ENCODE measurements at places on chromosomes 12 and 14.

DNA sequence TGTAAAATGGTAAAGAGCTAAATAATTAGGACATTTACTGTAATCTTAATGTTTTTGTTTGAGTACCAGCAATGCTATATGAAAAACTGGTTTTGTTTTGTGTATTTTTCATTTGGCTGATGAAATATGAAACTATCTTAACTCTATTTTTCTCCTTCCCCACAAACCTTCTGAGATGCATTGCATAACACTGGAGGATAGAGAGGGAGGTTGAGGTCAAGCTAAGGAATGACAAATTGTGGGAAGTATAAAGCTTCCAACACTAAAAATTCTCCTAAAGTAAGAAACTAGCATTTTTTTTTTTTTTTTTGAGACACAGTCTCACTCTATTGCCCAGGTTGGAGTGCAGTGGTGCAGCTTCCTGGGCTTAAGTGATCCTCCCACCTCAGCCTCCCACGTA, 31.5 kb upstream of the SRP54 start:
- no peak for DNase-seq

DNA sequence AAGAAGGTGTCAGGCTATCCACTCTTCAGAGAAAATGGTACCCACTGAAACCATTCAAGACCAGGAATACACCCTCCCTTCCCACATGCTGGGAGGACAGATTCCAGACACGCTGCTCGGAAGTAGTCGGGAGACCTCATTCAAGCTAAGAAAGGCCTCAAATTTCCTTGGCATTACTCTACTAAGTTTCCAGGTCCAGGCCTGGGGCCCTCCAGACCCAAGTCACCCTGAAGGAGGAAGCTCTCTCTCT, 27.1 kb upstream of the RPLP0 start:
- DNase-seq = no peak

GRCh38 chr14:73238941-73239340, 1.6 kb downstream of the PAPLN start:
- no peak for DNase-seq

GRCh38 chr12:19263672-19264071, 134.1 kb downstream of the PLEKHA5 start:
- no peak for DNase-seq

- DNase-seq = no peak
Observed at GRCh38 chr12:108734200-108734906, 3.0 kb upstream of the CORO1C start.

DNA sequence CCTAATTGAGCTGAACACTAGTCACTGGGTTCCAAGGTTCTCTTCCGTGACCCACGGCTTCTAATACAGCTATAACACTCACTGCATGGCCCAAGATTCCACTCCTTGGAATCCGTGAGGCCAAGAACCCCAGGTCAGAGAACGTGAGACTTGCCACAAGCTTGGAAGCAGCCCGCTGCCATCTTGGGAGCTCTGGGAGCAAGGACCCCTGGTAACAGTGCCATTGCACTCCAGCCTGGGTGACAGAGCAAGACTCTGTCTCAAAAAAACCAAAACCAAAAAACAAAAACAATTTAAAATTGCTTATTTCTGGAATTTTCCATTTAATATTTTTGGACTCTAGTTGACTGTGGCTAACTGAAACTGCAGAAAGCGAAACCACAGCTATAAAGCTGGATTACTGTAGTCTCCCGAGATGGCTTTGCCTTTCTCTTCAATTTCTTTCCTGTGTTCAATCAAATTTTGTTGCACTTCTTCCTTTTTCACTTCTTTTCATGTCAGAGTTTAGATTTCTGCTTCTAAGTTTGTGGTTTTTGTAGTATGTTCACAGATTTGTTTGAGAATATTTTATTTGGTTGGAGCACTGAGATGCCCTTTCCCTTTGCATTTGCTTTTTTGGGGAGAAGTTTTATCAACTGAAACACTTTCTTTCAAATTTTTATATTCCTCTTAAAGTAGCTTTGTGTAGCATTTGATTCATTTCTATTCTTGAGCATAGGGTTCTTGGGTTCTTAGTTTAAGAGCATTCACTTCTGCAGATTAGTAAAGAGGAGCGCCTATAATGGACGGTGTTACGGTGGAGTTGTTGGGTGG, 44.6 kb downstream of the DDHD1 start:
- no peak for DNase-seq

GRCh38 chr12:26153421-26154154, 28.8 kb upstream of the BHLHE41 start:
- DNase-seq = no peak

- no peak for DNase-seq
Observed at GRCh38 chr14:80781972-80782367, 159.6 kb downstream of the CEP128 start.

GRCh38 chr14:80959496-80959895, 4.1 kb downstream of the TSHR start:
- no peak for DNase-seq

DNA sequence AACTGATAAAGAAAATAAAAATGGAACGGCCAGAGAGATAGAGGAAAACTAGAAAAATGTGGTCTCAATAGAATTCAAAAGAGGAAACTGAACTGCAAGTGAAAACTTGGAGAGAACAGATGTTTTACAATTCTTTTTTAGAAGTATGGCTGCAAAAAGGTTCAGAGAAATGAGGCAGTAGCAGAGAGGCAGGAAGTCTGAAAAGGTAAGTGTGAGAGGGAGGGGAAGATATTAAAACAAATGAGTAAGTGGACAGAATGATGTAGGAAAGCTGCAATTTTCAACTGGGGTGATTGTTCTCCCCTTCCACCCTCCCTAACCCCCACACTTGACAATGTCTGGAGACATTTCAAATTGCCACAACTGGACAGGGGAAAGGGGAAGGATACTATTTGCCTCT, 12.9 kb downstream of the BTBD7 start:
- no peak for DNase-seq

- no peak for DNase-seq
Observed at GRCh38 chr12:58174316-58174715, 232.9 kb downstream of the ATP23 start.

- DNase-seq = no peak
Observed at GRCh38 chr14:89175881-89176799, 240.9 kb downstream of the FOXN3 start.

DNA sequence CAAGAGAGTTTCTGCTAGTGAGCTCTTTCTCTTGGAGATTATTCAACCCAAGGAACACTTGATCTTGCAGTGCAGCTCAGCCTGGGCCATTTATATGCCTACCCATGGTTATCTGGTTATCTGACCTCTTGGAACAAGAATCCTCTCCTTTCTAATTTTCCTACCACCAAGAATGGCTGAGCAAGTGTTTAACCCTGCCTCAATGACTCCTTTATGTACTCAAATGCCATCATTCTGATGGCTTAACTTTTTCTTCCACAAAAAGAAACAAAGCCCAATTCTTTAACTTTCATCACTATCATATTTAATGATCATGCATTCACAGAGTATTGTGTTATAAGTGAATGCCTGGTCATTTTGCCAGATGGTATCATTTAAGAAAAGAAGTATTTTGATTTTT, 67.8 kb downstream of the TMEM117 start:
- no peak for DNase-seq

- no peak for DNase-seq
Observed at GRCh38 chr14:21108791-21109190, 7.9 kb downstream of the TMEM253 start.

DNA sequence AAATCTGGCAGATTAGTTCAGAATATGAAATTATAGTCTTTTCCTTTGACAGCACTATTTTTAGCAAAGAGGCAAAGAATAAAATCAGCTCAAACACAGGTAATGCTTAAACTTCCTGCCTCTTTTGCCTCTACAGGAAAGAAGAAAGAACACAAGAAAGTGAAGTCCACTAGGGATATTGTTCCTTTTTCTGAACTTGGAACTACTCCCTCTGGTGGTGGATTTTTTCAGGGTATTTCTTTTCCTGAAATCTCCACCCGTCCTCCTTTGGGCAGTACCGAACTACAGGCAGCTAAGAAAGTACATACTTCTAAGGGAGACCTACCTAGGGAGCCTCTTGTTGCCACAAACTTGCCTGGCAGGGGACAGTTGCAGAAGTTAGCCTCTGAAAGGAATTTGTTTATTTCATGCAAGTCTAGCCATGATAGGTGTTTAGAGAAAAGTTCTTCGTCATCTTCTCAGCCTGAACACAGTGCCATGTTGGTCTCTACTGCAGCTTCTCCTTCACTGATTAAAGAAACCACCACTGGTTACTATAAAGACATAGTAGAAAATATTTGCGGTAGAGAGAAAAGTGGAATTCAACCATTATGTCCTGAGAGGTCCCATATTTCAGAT, 17.4 kb downstream of the TMPO start:
- no peak for DNase-seq

DNA sequence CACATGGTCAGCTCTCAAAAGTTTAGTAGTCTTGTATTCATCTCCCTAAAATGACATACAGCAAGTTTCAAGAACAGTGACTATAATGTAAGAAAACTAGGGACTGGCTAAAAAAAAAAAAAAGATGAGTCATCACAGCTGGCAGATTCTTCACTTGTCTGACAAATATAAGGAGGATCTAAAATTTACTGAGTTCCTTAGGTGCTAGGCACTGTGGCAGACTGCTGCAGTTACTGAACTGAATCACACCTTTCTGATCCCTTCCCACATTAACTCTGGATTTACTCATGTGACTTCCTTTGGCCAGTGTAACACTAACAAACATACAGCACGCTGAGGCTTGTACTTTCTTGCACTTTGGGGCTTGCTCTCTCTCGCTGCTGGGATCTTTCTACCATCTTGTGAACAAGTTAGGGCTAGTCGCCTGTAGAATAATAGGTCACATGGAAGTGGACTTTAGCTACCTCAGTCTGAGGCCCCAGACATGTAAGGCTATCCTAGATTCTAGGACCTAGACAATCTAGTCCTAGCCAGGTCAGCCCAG, 32.1 kb downstream of the BAZ1A start:
- no peak for DNase-seq

DNA sequence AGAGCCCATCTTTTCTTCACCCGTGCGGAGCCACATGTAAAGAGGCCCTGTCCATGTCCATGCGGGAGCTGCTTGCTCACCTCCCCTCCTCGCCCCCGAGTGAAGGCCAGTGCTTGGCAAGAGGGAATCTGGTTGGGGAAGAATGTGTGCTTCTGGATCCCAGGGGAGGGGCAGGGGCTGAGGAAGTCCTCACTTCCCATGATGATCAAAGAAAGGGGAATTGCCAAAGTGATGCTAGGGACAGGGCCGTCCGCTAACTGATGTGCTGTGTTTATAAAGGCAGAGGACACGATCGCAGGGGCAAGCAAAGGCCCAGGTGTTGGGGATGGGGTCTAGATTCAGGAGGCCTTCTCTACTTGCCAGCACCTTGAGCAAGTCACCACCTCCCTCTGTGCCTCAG, 137.4 kb upstream of the PRMT8 start:
- DNase-seq = no peak

GRCh38 chr12:49644620-49644994, 21.2 kb downstream of the PRPF40B start:
- DNase-seq = peak; percentile 69

Measured in stimulated activated CD8-positive, alpha-beta memory T cell treated with anti-CD3 and anti-CD28 coated beads, Interleukin-4, amount 100 ng/mL, for 1 hour (primary cell).